ENCODE measurements at places on chromosomes 11 and 22.

DNA sequence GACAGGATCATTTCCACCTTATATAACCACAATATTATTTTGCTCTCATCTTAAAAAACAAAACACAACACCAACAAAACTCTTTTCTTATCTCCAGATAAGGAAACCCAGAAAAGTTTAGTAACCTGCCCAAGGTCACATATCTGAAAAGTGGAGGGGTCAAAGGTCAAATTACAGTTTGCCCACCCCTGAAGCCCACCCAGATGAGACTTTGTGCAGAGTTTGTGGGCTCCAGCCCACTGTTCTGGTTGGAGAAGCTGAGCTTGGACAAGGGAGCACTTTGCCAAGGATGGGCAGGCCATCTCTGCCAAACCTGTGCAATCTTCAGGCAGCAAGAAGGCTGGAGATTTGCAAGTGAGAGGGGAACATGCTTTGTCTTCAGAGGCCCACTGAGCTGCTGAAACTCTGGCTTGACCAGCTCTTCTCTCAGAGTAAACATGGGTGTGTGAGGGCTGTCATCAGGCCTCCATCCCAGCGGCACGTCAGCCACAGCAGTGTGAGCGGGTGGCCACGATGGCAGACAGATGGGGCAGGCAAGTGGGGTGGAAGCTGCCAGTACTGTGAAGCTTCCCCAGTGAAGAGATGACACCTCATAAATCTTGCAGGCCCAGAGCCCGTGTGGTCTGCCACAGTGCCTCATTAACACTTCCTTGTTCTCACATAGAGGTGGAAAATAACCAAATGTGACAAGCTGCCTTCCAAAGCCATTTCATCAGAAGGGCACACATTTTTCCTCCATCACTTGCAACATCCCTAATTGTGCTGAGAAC, 111.8 kb downstream of the CCDC81 start:
- no peak for DNase-seq

GRCh38 chr22:41437198-41437597, 9.4 kb downstream of the TOB2 start:
- no peak for DNase-seq

- no peak for DNase-seq
Measured at GRCh38 chr11:44791316-44791925, 64.7 kb downstream of the TSPAN18 start.

DNA sequence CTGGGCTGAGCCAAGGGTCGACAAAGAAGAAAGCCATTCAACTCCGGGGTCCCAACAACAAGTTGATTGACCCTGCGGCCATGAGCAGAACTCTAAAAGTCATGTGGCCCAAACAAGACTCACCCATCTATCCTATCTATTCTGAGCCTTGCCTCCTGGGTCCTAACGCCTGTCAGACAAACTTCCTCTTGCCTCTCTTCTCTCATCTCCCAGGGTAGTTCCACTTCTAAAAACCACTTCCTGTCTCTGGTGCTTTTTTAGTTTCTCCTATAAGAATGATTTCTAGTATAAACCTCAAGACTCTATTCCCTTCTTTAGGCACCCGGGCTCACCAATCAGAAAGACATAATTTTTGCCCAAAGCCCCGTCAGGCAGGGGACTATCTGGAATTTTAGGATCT, 530.2 kb downstream of the DLG2 start:
- DNase-seq = no peak

DNA sequence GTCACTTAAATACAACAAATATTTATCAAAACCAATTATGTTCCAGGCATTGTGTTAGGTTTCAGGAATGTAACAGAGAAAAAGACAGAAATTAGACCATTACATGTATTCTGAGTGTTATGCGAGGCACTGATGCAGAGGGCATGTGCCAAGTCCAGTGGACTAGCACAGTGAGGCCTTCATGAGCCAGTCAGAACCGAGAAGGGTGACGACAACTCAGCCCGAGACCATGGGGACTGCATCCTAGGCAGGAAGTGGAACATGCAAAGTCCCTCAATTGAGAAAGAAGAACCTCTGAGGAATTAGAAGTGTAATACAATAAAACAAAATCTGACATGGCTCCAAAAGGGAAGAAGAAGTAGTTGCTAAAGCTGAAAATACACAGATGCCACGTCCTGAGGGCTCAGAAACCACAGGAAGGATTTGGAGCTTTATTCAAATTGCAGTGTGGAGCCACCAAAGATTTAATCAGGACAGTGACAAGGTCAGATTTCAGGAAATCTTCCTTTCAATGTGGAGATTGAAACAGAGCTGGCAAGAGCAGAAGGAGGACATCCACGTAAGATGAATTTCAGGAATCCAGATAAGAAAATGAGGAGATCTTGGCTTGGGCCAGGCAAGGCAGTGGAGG, 529.6 kb downstream of the NTM start:
- no peak for DNase-seq

GRCh38 chr22:26658161-26658560, 773 bp downstream of the MIAT start:
- DNase-seq = no peak

DNA sequence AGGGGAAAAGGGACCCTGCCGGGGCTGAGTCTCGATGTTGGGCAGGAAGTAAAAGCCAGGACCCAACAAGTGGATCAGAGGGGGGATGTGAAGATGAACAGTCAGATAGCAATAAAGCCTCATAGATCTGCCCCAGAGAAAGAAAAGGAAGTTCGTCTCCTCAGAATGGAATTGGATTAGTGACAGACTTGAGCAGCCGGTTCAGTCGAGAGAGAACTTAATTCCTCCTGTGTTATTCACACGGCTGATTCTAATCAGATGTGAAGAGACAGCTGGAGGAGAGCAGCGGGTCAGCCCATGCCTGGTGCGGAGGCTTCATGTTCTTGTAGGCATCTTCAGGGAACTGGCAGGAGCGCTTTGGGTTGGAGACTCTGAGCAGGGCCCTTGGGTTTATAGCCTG, 29.3 kb upstream of the CABP7 start:
- no peak for DNase-seq

GRCh38 chr22:39905687-39906086, 4.8 kb downstream of the GRAP2 start:
- no peak for DNase-seq
